ENCODE measurements at places on chromosomes 2 and 18.

DNA sequence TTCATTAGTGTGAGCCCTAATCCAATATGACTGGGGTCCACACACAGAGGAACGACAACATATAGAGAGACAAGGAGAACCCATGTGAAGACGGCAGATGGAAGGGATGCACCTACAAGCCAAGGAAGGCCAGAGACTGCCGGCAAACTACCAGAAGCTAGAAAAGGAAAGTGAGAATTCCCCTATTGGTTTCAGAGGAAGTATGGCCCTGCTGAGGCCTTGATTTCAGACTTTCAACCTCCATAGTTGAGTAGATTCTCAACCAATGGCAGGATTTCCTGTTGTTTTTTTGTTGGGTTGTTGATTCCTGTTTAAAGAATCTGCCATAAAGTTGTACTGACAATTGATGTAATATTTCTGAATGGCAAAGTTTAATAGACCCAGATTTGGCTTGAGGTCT lies 241.5 kb downstream of the SATB2 start:
- DNase-seq: no peak

GRCh38 chr2:33634261-33634910 lies 35.3 kb upstream of the FAM98A start:
- DNase-seq: no peak

- DNase-seq: no peak
These were observed 9.1 kb upstream of the MALT1 start for GRCh38 chr18:58662118-58662517.

- peak; percentile 64 for DNase-seq
These were observed at the start of gene CSRNP3 for GRCh38 chr2:165469417-165469816. Gene CSRNP3, plus strand, starts transcription at chr2:165469698. Its CDS starts 125,368 bp downstream, at chr2:165595066.

- no peak for DNase-seq
These were observed 25.4 kb downstream of the PDCL3 start for GRCh38 chr2:100588071-100588786.

DNA sequence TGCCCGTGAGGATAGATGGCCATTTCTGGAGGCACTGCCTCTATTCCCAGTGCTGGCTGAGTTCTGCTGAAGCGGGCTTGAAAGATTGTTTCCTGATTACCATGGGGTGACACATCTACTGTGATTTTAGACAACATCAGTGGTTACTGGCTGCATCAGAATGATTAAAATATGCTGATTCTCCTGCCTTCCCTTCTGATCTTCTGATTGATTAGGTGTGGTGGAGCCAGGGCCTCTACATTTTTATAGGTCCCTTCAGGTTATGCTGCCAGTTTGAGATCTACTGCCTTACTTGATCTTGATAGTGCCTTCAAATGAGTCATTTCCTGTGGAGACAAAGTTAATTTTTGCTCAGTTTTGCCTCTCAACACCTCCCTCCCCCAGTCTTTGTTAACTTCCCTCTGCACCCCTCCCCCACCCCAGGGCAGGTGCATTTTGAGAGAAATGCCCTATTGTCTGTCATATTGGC lies 31.6 kb upstream of the SNORC start:
- DNase-seq: no peak

- DNase-seq: no peak
These were observed 88.0 kb downstream of the COMMD1 start for GRCh38 chr2:61993422-61994024.

DNA sequence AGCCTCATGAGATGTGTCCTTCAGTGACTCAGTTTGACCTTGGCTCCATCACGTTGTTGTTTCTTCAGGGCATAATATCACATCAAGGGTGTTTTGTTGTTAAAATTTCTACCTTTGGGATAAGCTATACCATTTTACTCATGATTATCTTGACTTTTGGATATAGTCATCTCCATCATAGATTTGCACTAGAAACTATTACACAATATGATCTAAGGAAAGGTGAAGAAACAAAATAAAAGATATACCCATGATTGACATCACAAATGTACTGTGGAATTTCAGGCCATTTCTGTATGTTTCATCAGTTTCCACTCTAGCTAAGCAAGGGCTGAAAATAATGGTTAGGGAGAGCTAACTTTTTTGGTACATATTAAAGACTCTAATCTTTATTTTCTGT lies 24.7 kb upstream of the FAM171B start:
- DNase-seq: no peak

DNA sequence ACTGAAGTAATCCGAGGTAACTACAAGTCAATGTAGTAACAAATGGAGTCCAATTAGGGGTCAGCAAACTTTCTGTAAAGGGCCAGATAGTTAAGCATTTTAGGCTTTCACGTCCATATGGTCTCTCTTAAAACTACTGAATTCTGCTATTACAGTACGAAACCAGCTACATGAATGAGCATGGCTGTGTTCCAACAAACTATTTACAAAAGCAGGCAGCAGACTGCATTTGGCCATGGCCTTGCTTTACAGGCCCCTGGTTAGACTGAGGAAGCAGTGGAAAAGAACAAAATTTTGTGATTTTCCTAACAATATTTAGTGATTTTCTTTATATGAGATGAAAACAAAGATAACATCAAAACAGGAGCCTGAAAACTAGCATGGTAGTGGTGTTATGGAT lies 64.0 kb downstream of the RTN4 start:
- DNase-seq: no peak
